Naive thymus-derived CD4-positive, alpha-beta T cell (primary cell): ENCODE measurements at places on chromosomes 1 and 21.

DNA sequence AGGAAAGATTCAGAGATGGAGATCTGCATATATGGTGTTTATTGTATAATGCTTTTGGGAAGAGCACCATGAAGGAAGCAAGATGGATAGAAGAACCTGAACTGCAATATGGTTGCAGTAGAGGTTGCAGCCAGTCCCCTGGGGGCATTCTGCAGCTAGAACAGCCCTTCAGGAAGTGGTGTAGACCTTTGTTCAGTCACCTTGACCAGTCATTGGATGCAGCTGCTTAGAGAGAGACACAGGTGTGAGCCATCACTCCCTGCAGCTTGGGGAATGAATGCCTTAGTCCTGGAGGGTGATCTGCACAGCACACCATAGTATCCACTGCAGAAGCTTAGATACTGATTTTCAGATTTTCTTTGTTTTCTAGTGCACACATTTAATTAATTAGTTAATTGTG is 42.3 kb downstream of the NEK7 start:
- H3K36me3 ChIP-seq = no peaks in the 10 kb centered on the region
- no peak overlapping the region for H3K4me3 ChIP-seq
- H3K27ac ChIP-seq = no peak overlapping the region
- no peak for DNase-seq
- peaks cover 11% of the 10 kb centered on the region for H3K4me1 ChIP-seq

- no peaks in the 10 kb centered on the region for H3K4me1 ChIP-seq
- no peak overlapping the region for H3K27ac ChIP-seq
- H3K36me3 ChIP-seq = no peaks in the 10 kb centered on the region
- no peak overlapping the region for H3K4me3 ChIP-seq
- DNase-seq = no peak
These were observed 208.9 kb downstream of the PBX1 start for GRCh38 chr1:164767752-164768402.

DNA sequence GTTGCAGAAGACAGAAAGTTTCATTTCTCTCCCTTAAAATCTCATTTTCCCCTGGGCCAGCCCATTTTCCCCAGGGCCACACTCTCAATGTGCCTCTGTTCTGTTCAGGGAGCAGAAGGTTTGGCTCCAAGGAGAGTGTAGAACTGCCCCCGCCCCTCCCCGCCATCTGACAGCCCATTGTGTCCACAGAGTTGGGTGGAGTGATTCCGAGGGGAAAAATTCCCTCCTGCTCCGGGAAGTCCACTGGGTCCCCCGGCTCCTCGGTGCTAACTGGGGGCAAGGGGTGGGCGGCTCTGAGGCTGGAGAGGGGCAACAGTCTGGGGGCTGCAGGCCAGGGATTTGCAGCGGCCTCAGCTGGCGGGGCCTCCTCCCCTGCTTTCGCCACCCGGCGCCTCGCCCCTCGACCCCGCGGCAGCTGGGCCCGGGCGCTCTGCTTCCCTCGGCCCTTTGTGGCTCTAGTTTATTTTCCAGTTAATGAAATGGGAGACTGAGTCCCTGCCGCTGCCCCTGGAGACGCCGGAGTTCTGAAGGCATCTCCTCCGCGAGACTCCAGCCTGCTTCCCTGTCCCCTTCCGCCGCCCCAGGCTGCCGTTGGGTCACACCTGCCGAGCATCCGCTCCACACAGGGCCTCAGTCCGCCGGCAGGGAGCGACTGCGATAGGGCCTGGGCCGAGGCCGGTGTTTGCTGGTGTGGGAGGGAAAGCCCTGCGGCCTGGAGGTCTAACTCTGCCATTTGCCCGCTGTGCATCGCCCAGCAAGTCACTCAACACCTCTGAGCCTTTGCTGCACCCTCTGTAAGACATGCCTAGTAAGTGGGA is 14.7 kb upstream of the KIRREL1 start:
- H3K27me3 ChIP-seq = no peaks in the 10 kb centered on the region
- no peak overlapping the region for H3K27ac ChIP-seq
- no peaks in the 10 kb centered on the region for H3K4me1 ChIP-seq
- H3K4me3 ChIP-seq = no peak overlapping the region

GRCh38 chr21:24197923-24198322 is 1409.4 kb downstream of the MRPL39 start:
- no peaks in the 10 kb centered on the region for H3K36me3 ChIP-seq
- no peak overlapping the region for H3K27ac ChIP-seq
- H3K4me3 ChIP-seq = no peak overlapping the region
- no peaks in the 10 kb centered on the region for H3K27me3 ChIP-seq

GRCh38 chr21:44531606-44532564 is 8.1 kb downstream of the KRTAP10-1 start:
- no peak overlapping the region for H3K4me3 ChIP-seq
- H3K27me3 ChIP-seq = no peaks in the 10 kb centered on the region
- no peak for DNase-seq
- H3K4me1 ChIP-seq = no peaks in the 10 kb centered on the region
- no peak overlapping the region for H3K27ac ChIP-seq
- H3K36me3 ChIP-seq = no peaks in the 10 kb centered on the region
